CD14-positive monocyte (primary cell): ENCODE measurements at places on chromosomes 6 and 20.

DNA sequence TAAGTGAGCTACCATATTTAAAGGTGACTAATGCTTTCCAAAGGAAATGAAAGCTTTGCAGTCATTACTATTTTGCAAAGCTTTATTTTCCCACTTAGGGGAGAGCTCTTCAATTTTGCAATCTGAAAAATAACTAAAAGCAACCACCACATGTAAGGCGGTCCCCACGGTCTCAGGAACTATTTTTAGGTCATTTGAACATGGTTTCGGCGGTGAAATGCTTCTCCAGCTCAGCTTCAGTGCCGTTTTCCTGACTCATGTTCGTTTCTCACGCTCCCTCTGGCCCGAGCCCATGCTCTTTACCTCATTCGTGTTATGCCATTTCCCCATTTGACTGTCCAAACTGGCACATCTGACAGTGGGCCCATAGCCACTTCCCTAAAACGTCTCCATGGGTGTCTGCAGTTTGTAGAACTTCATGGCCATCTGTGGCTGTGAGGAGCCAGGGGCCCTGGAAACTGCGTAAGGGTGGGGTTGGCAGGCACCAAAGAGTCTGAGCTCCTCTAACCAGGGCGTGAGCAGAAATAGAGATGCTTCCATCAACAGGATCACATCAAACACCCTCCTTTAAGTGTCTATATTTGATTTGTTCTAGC is 46.5 kb downstream of the ADTRP start:
- no peak overlapping the region for H3K4me3 ChIP-seq
- peak overlapping the region; percentile 67 for H3K27ac ChIP-seq
- H3K36me3 ChIP-seq, result no peaks in the 10 kb centered on the region
- peaks cover 3% of the 10 kb centered on the region for H3K27me3 ChIP-seq

DNA sequence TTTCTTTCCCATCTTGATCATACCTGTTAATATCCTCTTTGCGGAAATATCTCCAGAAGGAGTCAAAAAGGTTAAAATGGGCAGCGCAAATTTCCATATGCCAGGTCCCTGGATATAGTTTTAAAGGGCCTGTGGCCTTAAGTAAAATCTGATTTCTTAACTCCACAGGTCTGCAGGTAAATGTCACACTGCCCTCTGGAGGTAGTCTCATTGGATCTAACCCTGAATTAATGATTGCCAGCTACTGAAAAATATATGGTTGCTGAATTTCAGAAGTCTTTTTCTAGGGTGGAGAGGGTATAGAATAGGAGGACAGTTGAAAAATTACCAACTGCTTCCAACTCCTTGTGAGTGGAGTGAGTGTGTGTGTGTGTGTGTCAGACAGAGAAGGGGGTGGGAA is 8.5 kb downstream of the MOXD1 start:
- H3K27ac ChIP-seq, result no peak overlapping the region
- H3K27me3 ChIP-seq, result no peaks in the 10 kb centered on the region
- no peak for DNase-seq

GRCh38 chr6:71888756-71889340 is 2.5 kb downstream of the RIMS1 start:
- no peak overlapping the region for H3K27ac ChIP-seq
- DNase-seq, result no peak
- no peak overlapping the region for H3K4me3 ChIP-seq
- H3K27me3 ChIP-seq, result peaks cover 29% of the 10 kb centered on the region

- H3K27me3 ChIP-seq, result no peaks in the 10 kb centered on the region
- no peak for DNase-seq
- peaks cover 49% of the 10 kb centered on the region for H3K4me1 ChIP-seq
These were observed 58.6 kb downstream of the NOL4L start for GRCh38 chr20:32526541-32526940.
